Esophagus squamous epithelium (tissue), 5 donors: ENCODE measurements at places on chromosomes 11 and 22. TPM values are rescaled to one million over a fixed set of nuclear protein-coding genes. Genes with fewer than 3 reads are reported as not detected.

The OR6A2 gene
- 0.79 TPM for total RNA-seq

The SRRD gene
- total RNA-seq: 11.4 TPM

The SPA17 gene
- 5.3 TPM for total RNA-seq

The TMEM45B gene
- 30.1 TPM for total RNA-seq

The C11orf86 gene
- total RNA-seq: not detected

The BATF2 gene
- total RNA-seq: 0.76 TPM

The IFITM10 gene
- 0.88 TPM for total RNA-seq

The CRYBB2 gene
- not detected for total RNA-seq

The PRODH gene
- total RNA-seq: 9.2 TPM

The ANO9 gene
- total RNA-seq: 20.4 TPM

The CEND1 gene
- total RNA-seq: 0.15 TPM

The FOLR2 gene
- total RNA-seq: 41.6 TPM

The CRACR2B gene
- 4.5 TPM for total RNA-seq

The CNTF gene
- 0.53 TPM for total RNA-seq

The OR51B4 gene
- not detected for total RNA-seq

The SMDT1 gene
- total RNA-seq: 9.1 TPM

The PIH1D2 gene
- total RNA-seq: 2.5 TPM

The PLAAT2 gene
- 0.47 TPM for total RNA-seq

The GRIK4 gene
- total RNA-seq: not detected

The ZNF70 gene
- total RNA-seq: 1.1 TPM

The FERMT3 gene
- 16.9 TPM for total RNA-seq

The TUG1 gene
- total RNA-seq: 27.9 TPM

The RFPL1 gene
- total RNA-seq: not detected
